Esophagus squamous epithelium (tissue), 5 donors: ENCODE measurements at places on chromosomes 3 and 15. TPM values are rescaled to one million over a fixed set of nuclear protein-coding genes. Genes with fewer than 3 reads are reported as not detected.

DNA sequence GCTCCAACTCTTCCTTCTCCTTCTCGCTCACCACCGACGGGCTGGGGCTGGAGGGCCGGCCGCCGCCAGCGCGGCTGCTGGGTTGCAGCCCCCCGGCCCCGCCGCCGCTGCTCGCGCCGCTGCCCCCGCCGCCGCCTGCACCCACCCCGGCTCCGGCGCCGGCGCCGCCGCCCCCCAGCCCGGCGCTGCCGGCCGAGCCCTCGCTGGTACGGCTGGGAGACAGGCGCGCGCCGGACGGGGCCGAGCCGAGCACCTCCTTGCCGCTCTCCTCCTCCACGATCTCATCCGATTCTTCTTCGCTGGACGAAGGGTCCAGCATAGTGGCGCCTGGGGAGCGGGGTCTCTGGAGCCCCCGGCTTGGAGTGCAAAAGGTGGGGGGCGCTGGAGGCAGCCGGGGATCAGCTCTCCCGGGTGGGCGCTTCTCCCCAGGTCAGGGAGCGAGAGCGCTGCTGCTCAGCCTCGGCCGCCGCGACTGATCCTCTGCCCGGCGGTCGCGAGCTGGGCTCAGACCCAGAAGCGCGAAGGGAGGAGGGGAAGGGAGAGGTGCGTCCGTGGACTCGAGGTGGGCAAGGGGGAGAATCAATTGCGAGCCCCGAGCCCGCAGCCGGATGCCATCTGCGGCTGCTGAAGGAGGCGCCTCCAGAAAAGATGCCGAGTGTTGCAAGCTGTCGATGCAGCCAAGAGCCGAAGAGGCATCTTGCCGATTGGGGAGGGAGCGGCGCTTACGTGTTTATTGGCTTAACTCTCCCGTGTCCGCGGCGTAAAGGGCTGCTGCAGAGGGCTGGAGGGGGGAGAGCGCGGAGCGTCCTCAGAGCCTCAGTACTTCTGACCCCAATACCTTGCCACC is at the start of gene CADPS:
TSS of gene CADPS (minus strand) at position 706 of the 847 bp plus-strand sequence. CDS start at position 319, 387 bp downstream.
- peaks cover 63% of the 10 kb centered on the region for H3K27me3 ChIP-seq
- H3K4me1 ChIP-seq, result peaks cover 23% of the 10 kb centered on the region

GRCh38 chr3:156259896-156260295 is 139.5 kb downstream of the KCNAB1 start:
- DNase-seq, result no peak
- no peak overlapping the region for H3K27ac ChIP-seq
- H3K4me1 ChIP-seq, result no peaks in the 10 kb centered on the region
- no peaks in the 10 kb centered on the region for H3K27me3 ChIP-seq
- H3K4me3 ChIP-seq, result no peak overlapping the region
- H3K36me3 ChIP-seq, result no peaks in the 10 kb centered on the region

BLM gene
- 1.6 TPM for total RNA-seq

DNA sequence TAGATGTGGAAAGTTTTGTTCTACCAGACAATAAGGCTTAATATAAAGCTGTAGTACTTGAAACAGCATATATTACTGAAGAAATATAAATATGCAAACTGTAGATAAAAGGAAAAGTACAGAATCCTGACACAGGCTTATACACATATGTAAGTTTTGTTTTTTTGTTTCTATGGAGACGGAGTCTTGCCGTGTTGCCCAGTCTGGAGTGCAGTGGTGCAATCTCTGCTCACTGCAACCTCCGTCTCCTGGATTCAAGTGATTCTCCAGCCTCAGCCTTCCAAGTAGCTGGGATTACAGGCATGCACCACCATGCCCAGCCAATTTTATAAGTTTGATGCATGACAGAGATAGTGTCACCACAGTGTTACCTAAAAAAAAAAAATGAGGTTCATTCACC is 29.1 kb upstream of the ZNF445 start:
- DNase-seq, result no peak
- no peaks in the 10 kb centered on the region for H3K27me3 ChIP-seq
- H3K27ac ChIP-seq, result no peak overlapping the region
- H3K4me1 ChIP-seq, result no peaks in the 10 kb centered on the region
- H3K4me3 ChIP-seq, result no peak overlapping the region
- no peaks in the 10 kb centered on the region for H3K36me3 ChIP-seq

ZNF445 gene
- total RNA-seq, result 5.2 TPM

CPLX3 gene
- not detected for total RNA-seq
